ENCODE measurements at places on chromosomes 1 and 21.

DNA sequence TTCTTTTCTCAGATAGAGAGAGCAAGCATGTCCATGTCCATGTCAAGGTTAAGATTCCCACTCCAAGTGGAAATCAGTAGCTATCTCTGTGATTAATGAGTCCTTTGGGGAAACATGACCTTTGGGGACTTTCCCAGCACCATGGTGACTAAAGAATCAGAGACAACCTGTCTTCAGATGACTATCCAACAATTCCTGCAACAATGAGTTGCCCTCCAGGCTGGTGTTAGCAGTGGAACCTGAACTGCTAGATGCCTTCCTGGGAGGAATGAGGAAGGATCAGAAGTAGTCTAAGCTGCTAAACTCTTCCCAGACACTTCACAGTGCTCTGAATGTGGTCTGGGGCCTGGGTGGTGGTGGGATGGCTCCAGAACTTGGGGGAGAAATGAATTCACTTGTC lies 6.5 kb downstream of the S100A9 start:
- DNase-seq: no peak

DNA sequence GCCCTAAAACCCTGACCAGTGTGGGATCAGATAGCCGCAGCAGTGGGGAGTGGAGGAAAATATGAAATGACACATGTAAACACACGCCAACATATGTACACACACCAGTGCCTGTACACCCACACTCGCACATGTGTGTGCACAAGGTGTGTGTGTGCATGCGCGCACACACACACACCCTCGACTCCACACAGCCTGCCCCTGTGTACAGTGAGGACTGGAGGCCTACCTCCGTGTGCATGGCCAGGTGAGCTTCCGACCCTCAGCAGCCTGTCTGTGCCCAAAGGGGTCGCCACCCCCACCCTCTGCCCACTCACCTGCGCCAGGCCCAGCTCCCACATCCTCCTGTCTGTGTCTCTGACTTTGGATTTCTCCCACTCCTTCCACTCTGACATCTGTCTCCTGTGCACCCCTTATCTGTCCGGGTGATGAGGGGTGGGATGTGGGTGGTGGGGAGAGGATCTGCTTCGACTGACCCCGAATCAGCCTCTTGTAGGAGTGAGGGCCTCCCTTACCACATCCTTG lies 31.7 kb downstream of the CITED4 start:
- no peak for DNase-seq

GRCh38 chr1:16443975-16444770 lies 3.6 kb downstream of the NECAP2 start:
- DNase-seq: no peak

DNA sequence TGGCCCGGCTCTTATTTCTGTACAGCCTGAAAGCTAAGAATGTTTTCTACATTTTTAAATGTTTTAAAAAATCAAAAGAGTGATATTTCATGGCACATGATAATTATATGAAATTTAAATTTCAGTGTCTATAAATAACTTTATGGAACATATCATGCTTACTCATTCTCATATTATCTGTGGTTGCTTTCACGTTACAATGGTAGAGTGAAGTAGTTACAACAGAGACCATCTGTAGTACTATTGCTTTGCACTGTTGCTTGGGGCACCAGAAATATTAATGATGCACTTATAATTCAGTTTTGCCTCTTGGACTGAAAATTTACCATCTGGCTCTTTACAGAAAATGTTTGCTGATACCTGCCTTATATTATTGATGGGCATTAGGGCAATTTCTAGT lies 481.6 kb downstream of the PLPP3 start:
- no peak for DNase-seq

DNA sequence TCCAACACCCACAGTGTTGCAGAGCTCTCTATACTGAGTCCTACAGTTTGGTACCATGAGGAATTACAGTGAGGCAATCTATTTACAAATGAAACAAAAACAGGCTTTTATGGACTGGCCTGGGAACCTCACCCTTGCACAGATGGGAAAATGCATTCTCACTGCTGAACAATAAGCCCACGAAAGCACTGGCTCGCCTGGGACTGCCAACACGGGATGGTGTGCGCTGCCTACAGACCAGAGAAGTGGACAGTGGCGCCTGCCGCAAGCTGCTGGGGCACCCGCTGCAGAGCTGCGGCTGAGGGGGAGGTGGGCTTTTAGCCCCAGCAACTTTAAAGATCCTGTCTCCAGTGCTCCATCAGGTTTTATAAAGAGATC lies 28.5 kb upstream of the ABCG1 start:
- no peak for DNase-seq

GRCh38 chr21:36171336-36171735 lies 14.7 kb downstream of the DOP1B start:
- no peak for DNase-seq

All from AG09319 (cell line).